GM04503 (cell line): ENCODE measurements at places on chromosomes 5 and 9.

GRCh38 chr9:91558879-91559278 is 135.2 kb upstream of the NFIL3 start:
- no peak for DNase-seq

DNA sequence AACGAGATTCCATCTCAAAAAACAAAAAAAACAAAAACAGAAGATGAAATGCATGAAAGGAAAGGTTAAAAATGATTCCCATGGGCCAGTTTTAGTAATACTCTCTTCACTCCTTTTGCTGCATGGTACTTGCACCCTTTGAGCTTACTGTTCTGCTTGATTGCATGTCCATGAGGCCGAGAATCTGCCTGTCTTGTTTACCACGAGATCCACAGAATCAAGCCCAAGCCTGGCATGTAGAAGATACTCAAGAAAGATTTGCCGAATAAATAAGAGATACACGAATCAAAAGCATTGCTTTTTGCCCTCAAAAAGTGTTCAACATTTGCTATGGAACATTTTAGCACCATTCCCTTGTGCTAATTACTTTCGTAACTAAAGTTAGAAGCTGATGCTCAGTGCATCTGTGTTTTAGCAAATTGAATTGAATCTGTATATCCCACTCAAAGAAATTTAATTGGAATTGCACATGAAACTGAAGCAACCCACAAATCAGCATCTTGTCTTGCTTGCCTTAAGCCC is 1.1 kb downstream of the FAXDC2 start:
- no peak for DNase-seq

GRCh38 chr5:50934343-50934742 is 267.9 kb downstream of the PARP8 start:
- DNase-seq, result no peak

- DNase-seq, result no peak
Observed at GRCh38 chr5:80060966-80061365, 25.8 kb downstream of the THBS4 start.

- no peak for DNase-seq
Observed at GRCh38 chr9:4997196-4997595, 12.1 kb downstream of the JAK2 start.

DNA sequence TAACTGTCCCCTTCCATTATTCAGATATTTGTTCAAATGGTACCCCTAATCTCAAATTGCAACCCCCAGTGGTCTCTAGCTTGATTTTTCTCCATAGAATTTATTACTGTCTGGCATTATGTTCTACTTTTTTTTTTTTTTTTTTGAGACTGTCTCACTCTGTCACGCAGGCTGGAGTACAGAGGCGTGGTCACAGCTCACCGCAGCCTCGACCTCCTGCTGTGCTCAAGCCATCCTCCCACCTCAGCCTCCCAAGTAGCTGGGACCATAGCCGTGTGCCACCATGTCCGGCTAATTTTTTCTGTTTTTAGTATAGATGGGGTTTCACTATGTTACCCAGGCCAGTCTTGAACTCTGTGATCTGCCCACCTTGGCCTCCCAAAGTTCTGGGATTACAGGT is 2.0 kb upstream of the REEP5 start:
- DNase-seq, result no peak

GRCh38 chr5:96516631-96517071 is 83.6 kb upstream of the PCSK1 start:
- DNase-seq, result no peak

DNA sequence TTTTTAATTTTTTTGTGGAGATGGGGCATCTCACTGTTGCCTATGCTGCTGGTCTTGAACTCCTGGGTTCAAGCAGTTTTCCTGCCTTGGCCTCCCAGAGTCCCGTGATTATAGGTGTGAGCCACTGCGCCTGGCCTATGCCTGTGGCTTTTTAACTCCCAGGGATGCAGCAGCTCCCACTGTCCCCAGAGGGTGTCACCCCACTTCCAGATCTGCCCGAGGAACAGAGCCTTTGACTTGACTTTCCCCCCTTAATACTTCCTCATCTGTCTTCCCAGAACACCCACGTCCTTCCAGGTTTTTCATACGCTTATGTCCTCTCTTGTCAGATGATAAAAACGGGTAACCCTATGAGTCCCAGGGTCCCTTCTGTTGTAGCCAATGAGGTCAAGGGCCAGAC is 7.6 kb upstream of the PRRC2B start:
- no peak for DNase-seq

- no peak for DNase-seq
Observed at GRCh38 chr5:108003178-108003577, 332.4 kb upstream of the EFNA5 start.

- DNase-seq, result no peak
Observed at GRCh38 chr5:170527991-170528390, 24.2 kb downstream of the KCNIP1 start.

GRCh38 chr5:171968531-171968930 is 37.9 kb downstream of the FBXW11 start:
- DNase-seq, result no peak

DNA sequence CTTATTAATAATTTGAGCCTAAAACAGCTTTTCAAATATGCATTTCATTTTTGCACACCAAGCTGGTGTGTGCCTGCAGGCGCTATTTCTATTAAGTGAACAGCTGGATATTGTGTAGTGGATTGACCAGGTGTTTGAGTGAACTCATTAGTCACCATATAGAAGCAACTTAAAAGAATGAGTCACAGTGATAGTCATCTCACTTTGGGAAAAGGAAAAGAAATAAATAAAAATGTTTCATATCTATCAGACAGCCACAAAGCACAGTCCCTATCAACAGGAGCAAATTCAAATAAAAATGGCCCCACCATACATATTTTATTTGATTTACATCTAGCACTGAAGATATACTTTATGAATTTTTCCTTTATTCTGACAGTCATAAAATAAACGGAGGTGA is 456.5 kb upstream of the CDH9 start:
- no peak for DNase-seq

DNA sequence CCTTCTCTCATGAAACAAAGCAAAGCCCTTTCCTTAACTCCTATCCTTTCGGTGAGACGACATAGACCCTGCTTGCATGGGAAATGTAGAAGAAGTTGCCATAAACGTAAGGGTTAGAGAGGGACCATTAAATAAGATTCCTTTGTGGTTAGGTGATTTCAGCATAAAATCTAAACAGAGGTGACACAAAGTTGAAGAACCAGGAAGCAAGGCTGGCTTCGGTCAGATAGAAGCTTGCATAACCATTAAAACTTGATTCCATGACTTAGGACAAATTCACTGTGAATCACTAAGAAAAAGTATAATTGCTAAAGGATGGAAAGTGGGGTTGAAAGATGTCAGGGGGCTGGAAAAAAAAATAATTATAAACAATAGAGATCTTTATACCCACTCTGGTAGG is 30.9 kb upstream of the ABLIM3 start:
- DNase-seq, result no peak

GRCh38 chr5:124659798-124660197 is 86.6 kb downstream of the ZNF608 start:
- no peak for DNase-seq

DNA sequence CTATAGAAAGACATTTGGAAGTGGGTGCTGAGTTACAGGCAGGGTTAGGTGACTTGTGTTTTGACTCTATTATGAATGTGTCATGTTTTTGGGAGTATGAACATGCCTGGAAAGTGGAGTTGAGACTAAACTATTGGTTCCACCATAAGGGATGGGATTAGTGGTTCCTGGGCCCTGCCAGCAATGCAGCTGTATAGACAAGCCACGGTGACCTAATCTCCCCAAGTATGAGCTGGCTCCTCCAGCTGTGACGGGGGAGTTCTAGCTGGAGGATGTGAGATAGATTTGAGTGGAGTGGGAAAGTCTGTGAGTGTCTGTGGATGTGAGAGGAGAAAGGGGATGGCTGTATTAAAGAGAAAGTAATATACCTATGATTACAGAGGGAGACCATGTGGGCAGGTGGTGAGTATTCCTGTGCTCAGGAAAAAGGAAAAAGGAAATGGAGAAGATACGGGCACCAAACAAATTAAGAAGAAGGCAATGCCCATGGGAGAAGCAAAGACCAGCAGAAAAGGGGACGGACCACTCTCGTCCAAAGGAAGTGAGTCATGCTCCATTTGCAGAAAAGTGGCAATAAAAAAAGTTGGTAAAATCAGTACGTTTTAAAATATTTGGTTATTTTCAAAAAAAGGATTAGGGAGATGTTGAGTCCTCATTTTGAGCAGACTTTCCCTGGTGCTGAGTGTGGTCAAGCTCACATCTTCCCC is 48.3 kb upstream of the ICE1 start:
- DNase-seq, result no peak

GRCh38 chr5:61589946-61590345 is 257.9 kb downstream of the ZSWIM6 start:
- DNase-seq, result no peak

DNA sequence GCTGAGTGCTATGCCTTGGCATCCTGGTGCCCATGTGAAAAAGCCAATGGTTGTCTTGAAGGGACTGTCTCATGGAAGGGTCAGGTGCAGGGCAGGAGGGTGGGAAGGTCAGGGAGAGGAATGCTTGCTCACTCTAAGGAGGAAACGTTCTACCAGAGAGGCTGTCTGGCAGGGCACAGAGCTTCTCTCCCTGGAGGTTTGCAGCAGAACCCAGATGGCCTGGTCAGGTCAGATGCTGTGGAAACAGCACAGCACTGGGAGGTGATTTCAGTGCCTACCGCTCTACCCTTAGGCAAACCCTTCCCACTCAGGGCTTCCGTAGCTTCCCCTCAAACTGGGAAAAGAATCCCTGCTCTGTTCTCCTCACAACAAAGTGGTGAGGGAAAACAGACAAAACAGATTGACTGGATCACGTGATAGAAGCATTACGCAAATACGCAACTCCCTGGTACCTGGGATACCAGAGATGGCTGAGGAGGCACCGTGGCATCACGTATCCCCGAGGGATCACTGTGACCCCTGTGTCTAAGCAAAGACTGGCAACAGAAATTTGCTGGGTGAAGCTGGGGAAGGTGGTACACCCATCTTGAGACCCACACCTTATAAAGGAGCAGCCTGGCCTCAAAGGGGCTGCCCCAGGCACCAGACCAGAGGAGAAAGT is 3.9 kb upstream of the MGAT1 start:
- no peak for DNase-seq

DNA sequence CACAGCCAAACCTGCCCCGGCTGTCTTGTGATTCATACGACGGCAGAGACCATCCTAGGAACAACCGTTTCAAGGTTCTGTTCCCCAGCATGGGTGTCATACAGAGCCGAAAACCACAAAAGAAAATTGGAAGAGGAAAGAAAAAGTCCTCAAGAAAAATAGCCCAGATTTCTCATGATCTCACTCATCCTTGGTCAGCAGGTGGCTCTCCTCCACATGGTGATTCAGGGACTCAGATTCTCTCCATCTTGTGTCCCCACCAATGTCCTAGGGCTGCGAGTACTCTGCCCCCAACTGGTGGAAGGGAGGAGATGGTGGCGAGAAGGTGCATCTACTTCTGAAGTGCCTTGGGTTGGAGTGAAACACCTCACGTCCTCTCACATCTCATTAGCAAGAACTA is 25.6 kb downstream of the PDZD2 start:
- no peak for DNase-seq

GRCh38 chr5:19047277-19047676 is 940.7 kb downstream of the CDH18 start:
- no peak for DNase-seq

DNA sequence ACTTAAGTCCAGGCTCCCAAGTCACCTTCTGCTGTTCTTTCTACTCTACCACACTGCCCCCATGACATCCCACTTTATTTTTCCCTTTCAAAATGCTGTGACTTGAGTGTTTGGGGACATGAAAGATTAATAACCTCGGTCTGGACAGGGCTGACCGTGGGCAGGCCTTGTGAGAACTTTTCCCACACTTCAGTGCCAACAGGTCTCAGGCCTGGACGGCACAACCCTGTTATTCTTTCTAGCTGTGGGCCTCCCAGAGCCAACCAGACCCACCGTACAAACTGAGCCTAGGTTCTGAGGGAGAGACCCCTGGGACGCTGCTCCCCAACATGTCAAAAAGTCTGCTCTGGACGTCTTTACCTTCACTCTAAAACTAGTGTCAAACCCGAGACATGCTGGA is 153.4 kb downstream of the CEP120 start:
- DNase-seq, result no peak

DNA sequence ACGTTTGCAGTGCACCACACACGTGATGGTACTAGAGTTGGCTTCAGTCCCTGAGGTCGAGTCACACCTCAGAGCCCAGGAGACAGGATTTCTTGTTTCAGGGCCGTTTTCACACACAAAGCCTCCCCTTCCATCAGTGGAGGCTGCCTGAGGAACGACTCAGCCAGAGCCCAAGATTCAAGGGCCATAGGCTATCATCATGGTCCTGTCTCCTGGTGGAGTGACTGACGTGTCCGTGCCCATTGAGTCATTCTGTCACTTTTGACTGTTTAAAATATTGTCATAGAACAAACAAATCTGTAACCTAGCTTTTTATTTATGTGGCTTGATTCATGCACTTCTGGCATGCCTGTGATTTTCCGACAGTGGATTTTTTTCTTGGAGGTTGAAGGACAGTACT is 28.3 kb downstream of the CAMK2A start:
- no peak for DNase-seq

DNA sequence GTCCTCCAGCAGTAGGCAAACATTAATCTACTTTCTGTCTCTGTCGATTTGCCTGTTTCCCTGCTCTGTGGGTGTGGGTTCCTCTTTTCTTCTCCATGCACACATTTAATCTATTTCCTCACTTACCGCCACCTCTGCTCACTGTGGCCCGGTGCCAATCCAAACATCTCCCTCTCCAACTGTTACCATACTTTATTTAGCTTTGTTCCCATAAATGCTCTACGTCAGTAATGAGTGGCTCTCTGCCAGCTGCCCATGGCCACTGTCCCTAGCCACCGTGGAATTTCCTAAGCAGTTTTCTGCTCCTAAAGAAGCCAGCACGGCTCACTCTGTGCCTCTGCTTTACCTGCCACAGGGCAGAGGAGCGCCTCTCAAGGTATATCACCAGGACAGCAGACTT is 19.5 kb upstream of the GOLPH3 start:
- DNase-seq, result no peak

DNA sequence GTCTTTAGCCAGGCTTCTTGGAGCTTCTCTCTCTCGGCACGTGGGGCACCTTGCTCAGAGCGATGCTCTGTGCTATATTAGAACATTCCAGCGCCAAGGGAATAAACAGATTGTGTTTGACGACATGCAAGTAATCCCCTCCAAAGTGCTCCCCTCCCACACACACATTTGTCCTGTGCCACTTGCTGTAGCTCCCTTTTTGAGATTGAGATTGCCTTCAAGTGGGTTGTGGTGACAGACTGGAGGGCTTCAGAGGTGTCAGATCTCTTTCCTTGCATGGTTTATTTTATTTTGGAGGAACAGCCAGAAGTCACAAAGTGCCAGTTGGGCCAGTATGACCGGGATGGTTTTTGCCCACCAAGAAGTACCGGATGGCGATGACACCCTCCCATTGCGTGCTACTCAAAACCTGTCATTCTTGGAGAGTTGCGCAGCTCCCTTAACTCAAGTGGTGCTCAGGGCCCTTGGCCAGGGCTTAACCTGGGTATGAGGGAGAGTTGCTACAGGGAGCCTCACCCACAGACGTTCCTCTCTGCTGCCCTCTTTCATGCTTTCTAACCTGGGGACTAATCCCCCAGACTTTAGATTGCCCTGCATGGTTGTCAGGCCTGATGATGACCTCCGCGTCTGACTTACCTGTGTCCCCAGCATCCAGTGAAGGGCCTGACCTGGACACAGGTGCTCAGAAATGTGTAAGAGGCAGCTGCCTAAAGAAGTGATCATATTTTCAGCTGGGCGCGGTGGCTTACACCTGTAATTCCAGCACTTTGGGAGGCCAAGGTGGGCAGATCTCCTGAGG is 18.8 kb upstream of the RPL26L1 start:
- DNase-seq, result no peak

- DNase-seq, result no peak
Observed at GRCh38 chr9:38274800-38275199, 117.7 kb upstream of the ALDH1B1 start.
